Activated B cell treated with CpG ODN at 0.5 μM for 24 hours (primary cell): ENCODE measurements at places on chromosomes 6 and 20. TPM values are rescaled to one million over a fixed set of nuclear protein-coding genes. Genes with fewer than 3 reads are reported as not detected.

The TNFRSF21 gene
- total RNA-seq = 1.0 and 1.1 TPM in 2 replicates

The FHL5 gene
- not detected in 2 replicates for total RNA-seq

The SLC18B1 gene
- total RNA-seq = 8.1 and 8.2 TPM in 2 replicates

The C6orf58 gene
- total RNA-seq = not detected in 2 replicates

The ZFAND3 gene
- total RNA-seq = 56.3 and 60.1 TPM in 2 replicates

The PPIL6 gene
- 0.73 and 0.91 TPM in 2 replicates for total RNA-seq

The BMP6 gene
- total RNA-seq = 0.75 and 0.78 TPM in 2 replicates

The ERVFRD-1 gene
- total RNA-seq = not detected in 2 replicates

DNA sequence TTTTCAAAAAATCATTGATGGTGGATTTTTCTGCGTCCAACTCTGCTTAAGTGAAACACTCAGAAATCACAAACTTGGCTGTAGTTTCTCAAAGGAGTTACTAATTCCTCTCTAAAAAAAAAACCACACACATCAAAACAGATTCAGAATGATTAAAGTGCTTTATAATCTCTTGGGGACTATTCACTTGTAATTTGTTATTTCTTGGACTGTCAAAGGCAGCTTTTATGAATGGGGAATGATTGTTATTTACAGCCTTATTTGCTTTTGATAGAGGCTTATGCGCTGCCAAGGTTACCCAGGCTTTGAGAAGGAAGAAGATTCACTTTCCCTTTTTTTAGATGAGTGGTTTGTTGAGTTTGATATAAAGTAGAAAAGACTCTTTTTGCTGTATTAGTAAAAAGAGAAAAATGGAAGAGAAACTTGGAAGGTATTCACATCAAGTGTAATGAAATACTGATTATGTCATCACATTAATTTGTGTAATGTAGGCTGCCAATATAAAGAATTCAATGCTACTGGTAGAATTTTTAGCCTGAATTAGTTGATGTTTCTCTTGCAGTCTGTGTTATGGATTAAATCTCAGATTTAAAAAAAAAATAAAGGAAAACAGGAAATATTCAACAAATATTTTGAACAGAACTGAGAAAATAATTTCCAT, 381.0 kb upstream of the SASH1 start:
- DNase-seq = no peak
- H3K36me3 ChIP-seq = no peaks in the 10 kb centered on the region
- H3K4me3 ChIP-seq = no peak overlapping the region
- H3K27me3 ChIP-seq = no peaks in the 10 kb centered on the region

GRCh38 chr6:43914272-43915147, 144.5 kb downstream of the VEGFA start:
- no peak overlapping the region for H3K4me3 ChIP-seq
- DNase-seq = no peak
- H3K36me3 ChIP-seq = no peaks in the 10 kb centered on the region
- H3K27ac ChIP-seq = no peak overlapping the region
- H3K27me3 ChIP-seq = peaks cover 11% of the 10 kb centered on the region

DNA sequence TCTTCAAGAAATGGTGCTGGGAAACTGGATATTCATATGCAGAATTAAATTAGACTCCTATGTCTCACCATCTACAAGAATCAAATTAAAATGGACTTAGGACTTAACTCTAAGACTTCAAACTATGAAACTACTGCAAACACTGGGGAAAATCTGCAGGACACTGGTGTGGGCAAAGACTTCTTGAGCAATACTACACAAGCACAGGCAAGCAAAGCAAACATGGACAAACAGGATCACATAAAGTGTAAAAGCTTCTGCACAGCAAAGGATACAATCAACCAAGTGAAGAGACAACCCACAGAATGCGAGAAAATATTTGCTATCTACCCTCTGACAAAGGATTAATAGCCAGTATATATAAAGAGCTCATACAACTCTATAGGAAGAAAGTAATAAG, 1161.1 kb upstream of the CITED2 start:
- no peaks in the 10 kb centered on the region for H3K36me3 ChIP-seq
- no peak overlapping the region for H3K4me3 ChIP-seq
- H3K4me1 ChIP-seq = no peaks in the 10 kb centered on the region

DNA sequence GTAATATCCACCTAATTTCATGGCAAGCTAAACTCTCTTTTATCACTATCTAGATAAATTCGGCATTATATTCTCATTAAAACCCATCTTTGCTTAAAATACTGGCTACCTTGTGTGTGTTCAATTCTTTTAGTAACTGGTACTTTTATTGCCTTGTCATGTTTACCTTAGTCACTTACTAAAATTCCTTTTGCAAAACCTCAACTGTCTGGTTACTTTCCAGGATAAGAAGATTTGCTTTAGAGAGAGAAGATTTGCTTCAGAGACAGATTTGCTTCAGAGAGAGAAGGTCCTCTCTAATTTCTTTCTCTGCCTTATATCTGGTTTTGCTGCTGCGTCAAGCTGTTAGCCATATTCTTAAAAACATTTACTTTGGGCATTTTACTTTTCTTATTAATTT, 151.5 kb upstream of the MLIP start:
- no peaks in the 10 kb centered on the region for H3K4me1 ChIP-seq
- DNase-seq = no peak
- no peak overlapping the region for H3K27ac ChIP-seq
- no peak overlapping the region for H3K4me3 ChIP-seq

GRCh38 chr6:5295623-5296022, 34.3 kb downstream of the FARS2 start:
- H3K4me3 ChIP-seq = no peak overlapping the region
- peaks cover 5% of the 10 kb centered on the region for H3K36me3 ChIP-seq
- H3K4me1 ChIP-seq = peaks cover 57% of the 10 kb centered on the region
- no peak for DNase-seq
- H3K27ac ChIP-seq = no peak overlapping the region

- H3K27ac ChIP-seq = no peak overlapping the region
- no peak overlapping the region for H3K4me3 ChIP-seq
- peaks cover 1% of the 10 kb centered on the region for H3K4me1 ChIP-seq
Observed at GRCh38 chr6:96604420-96604819, 41.5 kb downstream of the FHL5 start.

DNA sequence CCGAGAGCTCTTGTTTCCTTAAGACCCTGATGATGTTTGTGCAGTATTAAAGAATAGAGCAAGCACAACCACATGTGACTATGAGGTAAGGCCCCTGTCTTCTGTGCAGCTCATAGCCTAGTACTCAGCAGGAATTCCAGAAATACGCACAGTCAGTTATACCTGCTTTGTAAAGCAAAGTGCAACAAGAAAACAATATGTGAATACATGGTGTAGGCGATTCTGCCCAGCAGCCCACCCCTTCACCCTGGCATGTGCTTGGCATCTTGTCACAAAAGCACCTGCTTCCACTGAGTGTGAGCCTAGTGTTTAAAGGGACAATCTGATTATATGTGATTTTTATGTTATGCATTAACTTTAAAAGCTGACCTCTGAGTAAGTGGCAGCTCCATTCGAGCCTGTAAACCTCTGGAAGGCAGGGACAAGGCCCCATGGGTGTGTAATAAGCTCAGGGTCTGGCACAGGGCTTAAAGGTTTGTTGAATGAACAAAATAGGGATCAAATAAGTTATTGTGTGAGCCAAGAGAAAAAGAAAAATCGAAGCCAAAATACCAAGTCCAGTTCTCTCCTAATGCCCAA, 148.7 kb downstream of the DOK5 start:
- no peaks in the 10 kb centered on the region for H3K4me1 ChIP-seq
- no peak overlapping the region for H3K27ac ChIP-seq
- peaks cover 5% of the 10 kb centered on the region for H3K27me3 ChIP-seq
- no peaks in the 10 kb centered on the region for H3K36me3 ChIP-seq
- H3K4me3 ChIP-seq = no peak overlapping the region
- DNase-seq = no peak

DNA sequence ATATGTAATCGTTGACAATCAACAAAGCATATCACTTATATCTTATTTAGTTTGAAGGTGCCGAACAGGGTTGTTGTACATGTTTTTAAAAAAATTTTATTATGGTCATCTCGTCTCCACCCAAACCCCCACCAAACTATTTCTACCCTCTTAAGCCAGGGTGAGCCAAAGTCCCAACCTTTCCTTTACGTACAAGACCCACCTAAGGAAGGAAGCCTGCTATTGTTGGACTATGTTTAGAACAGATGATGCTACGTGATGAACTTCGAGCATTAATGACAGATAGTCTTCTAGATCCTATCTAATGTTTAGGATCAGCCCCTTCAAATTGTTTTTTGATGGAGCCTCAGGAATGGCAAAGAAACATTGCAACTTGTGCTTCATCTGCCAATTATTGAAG, 44.4 kb downstream of the CLIC5 start:
- no peaks in the 10 kb centered on the region for H3K27me3 ChIP-seq
- H3K27ac ChIP-seq = no peak overlapping the region
- no peaks in the 10 kb centered on the region for H3K36me3 ChIP-seq

- H3K4me1 ChIP-seq = peaks cover 50% of the 10 kb centered on the region
- H3K27me3 ChIP-seq = no peaks in the 10 kb centered on the region
- peak within 1 kb of the TSS; percentile 95 for H3K27ac ChIP-seq
- DNase-seq = peak; percentile 98
- peaks cover 83% of the 10 kb centered on the region for H3K36me3 ChIP-seq
Observed at GRCh38 chr20:59032023-59032712, at the start of gene ATP5F1E. Gene ATP5F1E (minus strand): TSS chr20:59032335. CDS start chr20:59032251, 84 bp downstream.

DNA sequence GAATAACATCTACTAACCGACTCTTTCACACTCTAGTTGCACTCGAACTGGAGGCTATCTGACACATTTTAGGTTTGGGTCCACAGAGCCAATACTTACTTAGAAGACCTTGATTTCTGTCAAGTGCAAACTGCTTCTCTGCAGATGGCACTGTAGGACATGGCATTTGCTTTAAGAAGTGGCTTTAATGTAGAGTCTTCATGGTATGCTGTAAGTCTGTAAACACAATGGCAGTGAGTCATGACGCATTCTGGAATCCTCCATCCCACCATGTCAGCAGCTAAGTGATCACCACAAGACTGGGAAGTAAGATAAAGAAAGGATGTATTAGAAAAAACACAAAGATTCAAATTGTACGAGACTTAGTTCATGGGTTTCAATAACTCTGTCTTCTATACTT, 377.0 kb upstream of the NOX3 start:
- H3K27me3 ChIP-seq = no peaks in the 10 kb centered on the region
- H3K4me3 ChIP-seq = no peak overlapping the region
- H3K4me1 ChIP-seq = no peaks in the 10 kb centered on the region
- no peak for DNase-seq

GRCh38 chr6:14412026-14412425, 294.5 kb downstream of the CD83 start:
- no peak overlapping the region for H3K4me3 ChIP-seq
- H3K27me3 ChIP-seq = no peaks in the 10 kb centered on the region
- no peak overlapping the region for H3K27ac ChIP-seq
- no peak for DNase-seq
- H3K36me3 ChIP-seq = no peaks in the 10 kb centered on the region

DNA sequence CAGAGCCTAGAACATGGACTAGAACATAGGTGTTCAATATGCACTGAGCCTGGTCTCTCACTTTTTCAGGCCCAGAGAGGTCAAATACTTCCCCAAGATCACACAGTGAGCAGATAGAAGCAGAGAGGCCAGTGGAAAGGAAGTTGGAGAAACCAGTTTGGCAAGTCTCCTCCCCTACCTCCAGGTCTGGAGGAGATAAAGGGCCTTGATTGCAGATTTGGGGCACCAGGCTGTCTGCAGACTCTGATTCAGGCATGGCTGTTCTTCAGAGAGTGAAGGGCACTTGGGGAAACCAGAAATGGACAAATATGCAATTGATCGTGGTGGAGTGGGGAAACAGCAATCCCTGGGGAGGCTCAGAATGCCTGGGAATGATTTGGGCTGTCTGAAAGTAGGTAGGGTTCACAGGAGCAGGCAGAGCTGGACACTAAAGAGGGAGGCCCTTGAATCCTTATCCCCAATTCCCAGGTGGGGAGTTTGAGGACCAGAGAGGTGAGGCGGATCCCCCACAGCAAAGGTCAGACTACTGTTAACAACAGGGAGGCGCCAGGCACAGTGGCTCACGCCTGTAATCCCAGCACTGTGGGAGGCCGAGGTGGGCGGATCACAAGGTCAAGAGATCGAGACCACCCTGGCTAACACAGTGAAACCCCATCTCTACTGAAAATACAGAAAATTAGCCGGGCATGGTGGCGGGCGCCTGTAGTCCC, 2.3 kb downstream of the PEDS1 start:
- peak overlapping the region; percentile 32 for H3K4me3 ChIP-seq
- no peaks in the 10 kb centered on the region for H3K27me3 ChIP-seq
- no peak overlapping the region for H3K27ac ChIP-seq
- H3K4me1 ChIP-seq = peaks cover 59% of the 10 kb centered on the region

GRCh38 chr6:154960299-154960843, 34.7 kb upstream of the TIAM2 start:
- no peak for DNase-seq
- H3K27ac ChIP-seq = no peak overlapping the region
- peaks cover 16% of the 10 kb centered on the region for H3K36me3 ChIP-seq
- no peaks in the 10 kb centered on the region for H3K4me1 ChIP-seq
- H3K4me3 ChIP-seq = no peak overlapping the region
- H3K27me3 ChIP-seq = no peaks in the 10 kb centered on the region

GRCh38 chr6:19719691-19720128, 117.5 kb upstream of the ID4 start:
- no peak overlapping the region for H3K27ac ChIP-seq
- DNase-seq = no peak
- H3K4me3 ChIP-seq = no peak overlapping the region
- H3K36me3 ChIP-seq = no peaks in the 10 kb centered on the region
- H3K4me1 ChIP-seq = no peaks in the 10 kb centered on the region

DNA sequence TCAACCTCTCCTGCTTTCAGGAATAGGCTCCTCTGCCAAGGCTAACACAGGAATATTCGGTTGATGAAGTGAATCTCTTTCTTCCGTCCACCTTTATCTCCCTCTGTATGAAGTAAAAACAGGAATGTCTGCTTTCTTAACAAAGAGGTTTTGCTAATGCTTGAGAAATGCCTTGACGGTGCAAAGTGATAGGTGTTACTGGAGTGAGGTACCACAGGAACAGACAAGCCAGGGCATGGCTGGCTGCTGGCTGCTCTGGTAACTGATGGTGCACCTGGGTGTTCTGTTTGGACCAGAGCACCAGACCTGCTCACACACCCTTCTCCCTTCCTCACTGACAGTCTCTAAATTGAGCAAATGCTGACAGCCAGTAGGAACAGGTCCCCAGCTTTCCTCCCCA, 174.0 kb upstream of the FBXL4 start:
- H3K4me3 ChIP-seq = no peak overlapping the region
- H3K36me3 ChIP-seq = no peaks in the 10 kb centered on the region
- H3K27me3 ChIP-seq = peaks cover 8% of the 10 kb centered on the region

GRCh38 chr6:5532941-5533340, 271.6 kb downstream of the FARS2 start:
- peaks cover 15% of the 10 kb centered on the region for H3K36me3 ChIP-seq
- no peak overlapping the region for H3K27ac ChIP-seq
- H3K4me1 ChIP-seq = peaks cover 6% of the 10 kb centered on the region
- no peak for DNase-seq

DNA sequence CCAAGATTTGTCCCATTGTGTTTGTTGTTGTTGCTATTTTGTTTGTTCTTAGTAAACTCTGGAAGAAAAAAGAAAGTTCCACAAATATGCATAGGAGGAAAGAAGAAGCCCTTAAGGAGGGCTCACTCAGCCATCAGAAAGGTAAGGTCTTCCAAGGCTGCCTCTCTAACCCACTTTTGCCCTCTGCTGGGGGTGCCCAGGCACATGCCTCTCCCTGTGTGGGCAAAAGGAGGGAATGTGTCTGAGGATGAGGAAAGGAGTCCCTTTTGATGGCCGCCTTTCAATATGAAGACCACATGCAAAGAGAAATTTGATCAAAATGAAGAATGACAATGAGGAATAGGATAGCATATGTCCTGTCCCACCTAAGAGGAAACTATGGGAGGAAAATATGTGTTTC, 248.2 kb upstream of the POU3F2 start:
- H3K36me3 ChIP-seq = no peaks in the 10 kb centered on the region
- H3K27ac ChIP-seq = no peak overlapping the region
- H3K4me3 ChIP-seq = no peak overlapping the region
- no peaks in the 10 kb centered on the region for H3K4me1 ChIP-seq
